ENCODE measurements at places on chromosomes 16 and 17.

- no peaks in the 10 kb centered on the region for H3K4me1 ChIP-seq
- H3K27ac ChIP-seq: no peak overlapping the region
- DNase-seq: no peak
Observed at GRCh38 chr17:68353111-68353521, 61.8 kb downstream of the ARSG start.

DNA sequence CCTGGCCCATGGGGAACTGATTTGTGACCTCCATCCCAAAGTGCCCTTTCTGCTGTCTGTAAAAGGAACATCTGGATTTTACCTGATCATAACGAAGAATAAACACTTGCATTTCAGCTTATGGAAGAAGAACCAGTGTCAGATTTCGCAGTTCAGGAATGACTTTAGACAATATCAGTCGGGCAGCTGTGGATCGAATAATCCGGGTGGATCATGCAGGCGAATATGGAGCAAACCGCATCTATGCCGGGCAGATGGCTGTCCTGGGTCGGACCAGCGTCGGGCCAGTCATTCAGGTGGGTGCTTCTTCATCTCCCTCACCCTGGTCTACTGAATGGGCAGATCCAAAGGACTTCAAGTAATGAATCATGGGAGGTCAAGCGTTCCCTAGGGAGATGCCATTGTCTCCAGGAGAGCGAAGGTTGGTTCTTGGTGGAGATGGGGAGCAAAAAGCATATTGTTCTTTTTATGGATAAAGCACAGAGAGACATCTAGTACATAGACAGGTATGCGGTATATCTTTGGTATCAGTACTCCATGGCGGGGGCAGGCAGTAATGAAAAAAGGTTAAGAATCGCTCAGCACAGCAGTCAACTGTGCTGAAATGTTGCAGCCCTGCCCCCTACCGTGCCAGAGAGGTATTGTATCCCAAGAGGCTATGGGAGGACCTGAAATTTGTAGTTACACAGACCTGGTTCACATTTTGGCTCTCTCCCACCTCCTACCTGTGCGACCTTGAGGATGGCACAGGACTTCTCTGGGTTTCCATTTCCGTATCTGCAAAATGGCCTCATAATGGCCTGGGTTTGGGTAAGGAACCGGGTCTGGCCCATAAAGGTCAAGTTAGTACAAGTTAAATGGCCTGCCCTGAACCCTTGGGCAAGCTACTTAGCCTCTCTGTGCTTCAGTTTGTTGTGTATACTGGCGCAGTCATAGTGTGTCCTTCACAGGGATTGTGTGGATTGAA, 4.7 kb downstream of the COQ7 start:
- no peak for DNase-seq
- no peak overlapping the region for H3K27ac ChIP-seq
- no peak overlapping the region for H3K4me3 ChIP-seq
- peaks cover 49% of the 10 kb centered on the region for H3K36me3 ChIP-seq

DNA sequence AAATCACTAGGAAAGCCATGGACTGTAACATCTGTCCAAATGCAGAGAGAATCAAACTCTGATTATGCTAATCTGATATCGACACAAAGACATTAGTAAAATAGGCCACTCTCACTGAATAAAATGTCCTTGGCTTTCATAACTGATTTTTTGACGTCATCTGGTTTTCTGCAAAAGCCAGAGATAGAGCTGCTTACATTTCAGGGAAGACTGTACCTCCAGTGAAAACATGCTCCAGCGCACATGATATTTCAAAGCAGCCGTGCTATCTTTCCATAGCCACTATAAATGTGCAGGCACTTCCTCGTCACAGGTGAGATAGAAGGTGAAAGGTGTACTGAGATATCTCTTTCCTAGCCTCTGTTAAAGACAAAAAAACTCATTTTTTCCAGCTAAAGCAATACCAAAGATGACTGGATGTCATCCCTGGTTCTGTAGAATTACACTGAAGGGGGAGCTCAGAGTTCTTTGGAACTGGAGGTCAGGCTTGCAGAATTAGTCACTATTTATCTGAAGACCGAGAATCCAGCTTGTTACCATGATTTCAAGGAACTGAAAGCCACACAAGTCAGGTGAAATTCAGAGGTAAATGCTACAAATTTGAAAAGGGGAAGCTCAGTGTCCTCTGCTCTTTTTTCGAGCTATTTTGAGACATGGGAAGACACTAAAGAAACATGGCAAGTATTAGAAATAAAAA, 249.5 kb downstream of the CA10 start:
- no peaks in the 10 kb centered on the region for H3K36me3 ChIP-seq
- no peak for DNase-seq
- no peak overlapping the region for H3K27ac ChIP-seq
- no peak overlapping the region for H3K4me3 ChIP-seq
- H3K27me3 ChIP-seq: no peaks in the 10 kb centered on the region
- no peaks in the 10 kb centered on the region for H3K4me1 ChIP-seq

DNA sequence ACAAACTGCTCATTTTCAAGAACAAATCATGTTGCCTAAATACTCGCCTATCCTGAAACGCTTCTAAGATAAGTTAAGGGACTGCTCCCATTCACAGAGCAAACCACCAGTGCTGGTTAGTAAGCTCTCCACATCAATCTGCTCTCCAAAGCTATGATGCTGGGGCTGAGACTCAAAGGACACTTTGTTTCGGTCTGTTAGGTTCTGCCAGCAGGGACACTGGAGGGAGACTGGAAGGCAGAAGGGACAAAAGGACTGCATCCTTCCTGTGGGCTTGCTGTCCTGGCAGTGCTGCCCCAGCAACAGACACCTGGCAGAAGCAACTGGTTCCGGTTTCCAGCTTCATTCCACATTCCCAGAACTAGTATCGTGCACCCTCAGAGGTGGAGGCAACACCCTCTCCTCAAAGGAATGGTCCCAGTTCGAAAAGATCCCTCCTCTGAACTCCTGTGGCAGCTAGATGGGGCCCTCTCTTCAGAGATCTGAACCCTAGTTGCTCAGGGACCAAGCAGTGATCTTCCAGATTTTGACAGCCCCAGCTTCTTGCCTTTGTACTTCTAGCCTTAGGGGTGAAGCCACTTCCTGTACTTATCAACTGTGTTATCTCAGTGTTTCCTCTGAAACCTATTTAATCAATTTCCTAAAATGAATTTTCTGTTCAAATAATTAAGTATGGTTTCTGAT, 73.4 kb upstream of the GSG1L start:
- DNase-seq: no peak
- no peaks in the 10 kb centered on the region for H3K27me3 ChIP-seq
- H3K36me3 ChIP-seq: peaks cover 49% of the 10 kb centered on the region
- H3K4me1 ChIP-seq: no peaks in the 10 kb centered on the region

GRCh38 chr17:48636177-48637018, 10.2 kb upstream of the HOXB9 start:
- no peak overlapping the region for H3K27ac ChIP-seq
- peaks cover 5% of the 10 kb centered on the region for H3K4me1 ChIP-seq
- H3K4me3 ChIP-seq: no peak overlapping the region
- peak; percentile 68 for DNase-seq
- H3K27me3 ChIP-seq: peaks cover 96% of the 10 kb centered on the region

DNA sequence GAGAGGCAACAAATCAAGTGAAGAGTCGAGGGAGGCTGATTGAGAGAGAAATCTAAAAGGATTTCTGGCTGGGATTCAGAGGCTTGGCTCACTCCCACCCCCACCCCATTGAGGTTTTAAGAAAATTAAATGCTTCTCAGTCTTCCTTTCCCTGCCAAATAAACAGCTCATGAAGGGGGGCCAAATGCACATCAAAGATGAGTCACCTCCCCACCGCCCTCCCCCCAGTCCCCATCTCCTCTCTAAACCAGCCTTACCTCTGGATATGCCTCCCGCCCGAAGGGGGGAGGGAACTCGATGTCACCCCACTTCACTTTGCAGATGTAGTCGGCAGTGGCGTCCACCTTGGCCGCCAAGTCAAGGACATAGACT, 11.6 kb downstream of the ACLY start:
- H3K27me3 ChIP-seq: no peaks in the 10 kb centered on the region
- H3K4me1 ChIP-seq: no peaks in the 10 kb centered on the region
- no peak overlapping the region for H3K4me3 ChIP-seq
- no peak for DNase-seq
- H3K27ac ChIP-seq: no peak overlapping the region

GRCh38 chr17:43737722-43738121, 20.9 kb downstream of the SOST start:
- no peaks in the 10 kb centered on the region for H3K36me3 ChIP-seq
- H3K27me3 ChIP-seq: no peaks in the 10 kb centered on the region
- DNase-seq: no peak
- no peak overlapping the region for H3K4me3 ChIP-seq

- H3K27ac ChIP-seq: no peak overlapping the region
- H3K36me3 ChIP-seq: no peaks in the 10 kb centered on the region
- H3K4me3 ChIP-seq: no peak overlapping the region
Observed at GRCh38 chr16:65148804-65149203, 26.9 kb upstream of the CDH11 start.

DNA sequence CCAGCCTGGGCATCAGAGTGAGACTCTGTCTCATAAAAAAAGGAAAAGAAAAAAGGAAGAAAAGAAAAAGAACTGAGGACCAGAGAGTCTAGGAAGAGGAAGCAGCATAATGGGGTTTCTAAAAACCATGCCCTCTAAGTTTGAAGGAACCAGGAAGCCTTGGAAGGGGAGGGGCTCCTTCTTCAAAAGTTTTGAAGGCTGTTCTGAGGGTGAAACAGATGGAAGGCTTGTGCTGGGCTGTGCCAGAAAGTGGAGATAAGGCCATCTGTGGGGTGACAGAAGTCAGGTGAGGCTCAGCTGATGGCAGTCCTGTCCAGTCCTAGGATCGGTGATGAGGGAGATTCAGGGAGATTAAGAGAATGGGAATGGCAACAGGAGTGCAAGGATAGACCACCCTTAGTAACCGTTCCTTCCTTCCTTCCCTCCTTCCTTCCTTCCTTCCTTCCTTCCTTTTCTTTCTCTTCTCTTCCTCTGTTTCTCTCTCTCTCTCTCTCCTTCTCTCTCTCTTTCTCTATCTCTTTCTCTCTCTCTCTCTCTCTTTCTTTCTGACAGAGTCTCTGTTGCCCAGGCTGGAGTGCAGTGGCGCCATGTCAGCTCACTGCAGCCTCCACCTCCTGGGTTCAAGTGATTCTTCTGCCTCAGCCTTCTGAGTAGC, 182.6 kb downstream of the NTN1 start:
- H3K27ac ChIP-seq: no peak overlapping the region
- no peak overlapping the region for H3K4me3 ChIP-seq
- H3K36me3 ChIP-seq: no peaks in the 10 kb centered on the region
- H3K4me1 ChIP-seq: peaks cover 54% of the 10 kb centered on the region

GRCh38 chr16:71217506-71217905, 13.0 kb downstream of the HYDIN start:
- H3K27ac ChIP-seq: no peak overlapping the region
- H3K4me3 ChIP-seq: no peak overlapping the region
- H3K27me3 ChIP-seq: no peaks in the 10 kb centered on the region

DNA sequence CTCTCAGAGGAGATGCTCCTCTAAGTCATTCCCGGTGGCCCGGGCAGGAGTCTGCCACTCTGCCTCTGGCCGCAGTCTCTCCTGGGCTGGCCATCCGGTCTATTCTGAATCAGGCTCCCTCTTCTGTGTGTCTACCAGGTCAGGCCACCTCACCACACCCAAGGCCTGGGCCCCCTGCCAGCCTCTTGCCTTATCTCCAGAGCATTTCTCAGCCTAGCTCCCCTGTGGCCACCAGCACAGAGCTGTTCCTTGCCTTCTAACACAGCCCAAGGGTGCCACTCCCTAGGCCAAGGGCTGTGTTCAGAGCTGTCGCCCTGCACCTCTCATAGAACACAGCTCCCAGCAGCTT, 55.3 kb downstream of the MYO18A start:
- no peak for DNase-seq
- H3K4me1 ChIP-seq: peaks cover 13% of the 10 kb centered on the region
- H3K27ac ChIP-seq: no peak overlapping the region
- H3K4me3 ChIP-seq: no peak overlapping the region
- H3K27me3 ChIP-seq: no peaks in the 10 kb centered on the region
- peaks cover 64% of the 10 kb centered on the region for H3K36me3 ChIP-seq

GRCh38 chr16:85829751-85830445, 30.4 kb downstream of the COX4I1 start:
- H3K4me1 ChIP-seq: peaks cover 9% of the 10 kb centered on the region
- DNase-seq: peak; percentile 71
- peaks cover 25% of the 10 kb centered on the region for H3K27me3 ChIP-seq
- no peaks in the 10 kb centered on the region for H3K36me3 ChIP-seq
- H3K27ac ChIP-seq: no peak overlapping the region
